Vagina (tissue), 2 donors: ENCODE measurements at places on chromosomes 11 and 22. TPM values are rescaled to one million over a fixed set of nuclear protein-coding genes. Genes with fewer than 3 reads are reported as not detected.

Gene FXYD2
- 2.7 TPM for total RNA-seq

DNA sequence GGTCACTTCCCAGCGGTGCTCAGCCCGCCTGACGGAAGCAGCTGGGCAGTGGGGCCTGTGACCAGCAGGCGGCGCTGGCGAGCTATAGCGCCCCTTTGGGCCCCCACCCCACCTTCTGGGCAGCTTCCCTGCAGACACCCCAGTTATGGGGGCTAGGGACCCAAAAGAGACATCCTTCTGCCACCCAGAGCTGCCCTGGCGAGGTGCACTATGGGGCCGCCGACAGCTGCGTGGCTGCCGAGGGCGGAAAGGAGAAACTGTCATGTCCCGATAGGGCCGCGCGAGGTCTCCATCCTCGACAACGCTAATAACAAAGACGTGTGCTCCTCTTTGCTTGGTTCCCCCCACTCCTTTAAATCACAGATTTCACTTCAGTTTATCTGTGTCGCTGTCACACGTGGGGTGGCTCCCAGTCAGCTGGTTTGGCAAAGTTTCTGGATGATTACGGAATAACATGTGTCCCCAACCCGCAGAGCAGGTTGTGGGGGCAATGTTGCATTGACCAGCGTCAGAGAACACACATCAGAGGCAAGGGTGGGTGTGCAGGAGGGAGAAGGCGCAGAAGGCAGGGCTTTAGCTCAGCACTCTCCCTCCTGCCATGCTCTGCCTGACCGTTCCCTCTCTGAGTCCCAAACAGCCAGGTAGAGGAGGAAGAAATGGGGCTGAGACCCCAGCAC is 673 bp upstream of the MYO7A start:
- DNase-seq = no peak

DNA sequence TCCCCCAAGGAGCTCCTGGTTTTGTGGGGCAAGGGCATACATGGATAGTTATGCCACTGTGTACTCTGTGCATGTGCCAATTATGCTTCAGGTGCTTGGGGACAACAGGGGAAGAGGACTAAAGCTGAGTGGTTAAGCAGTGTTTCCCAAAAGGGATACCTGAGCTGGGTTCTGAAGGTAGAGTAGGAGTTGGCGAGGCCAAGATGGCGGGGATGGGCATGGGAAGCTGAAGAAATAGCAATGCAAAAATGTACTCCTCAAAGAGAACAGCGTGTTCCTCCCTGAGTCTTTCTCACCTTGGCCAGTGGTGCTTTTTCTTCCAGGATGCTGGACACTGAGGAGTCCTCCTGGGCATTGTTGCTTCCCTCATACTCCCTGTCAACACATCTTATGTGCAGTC is 90.0 kb upstream of the LARGE1 start:
- DNase-seq = no peak

Gene DDIAS
- 1.5 TPM for total RNA-seq

GRCh38 chr11:57703341-57703740 is 8.7 kb downstream of the MED19 start:
- DNase-seq = no peak

- no peak for DNase-seq
These were observed 57.9 kb upstream of the PHF21B start for GRCh38 chr22:45067731-45068130.

DNA sequence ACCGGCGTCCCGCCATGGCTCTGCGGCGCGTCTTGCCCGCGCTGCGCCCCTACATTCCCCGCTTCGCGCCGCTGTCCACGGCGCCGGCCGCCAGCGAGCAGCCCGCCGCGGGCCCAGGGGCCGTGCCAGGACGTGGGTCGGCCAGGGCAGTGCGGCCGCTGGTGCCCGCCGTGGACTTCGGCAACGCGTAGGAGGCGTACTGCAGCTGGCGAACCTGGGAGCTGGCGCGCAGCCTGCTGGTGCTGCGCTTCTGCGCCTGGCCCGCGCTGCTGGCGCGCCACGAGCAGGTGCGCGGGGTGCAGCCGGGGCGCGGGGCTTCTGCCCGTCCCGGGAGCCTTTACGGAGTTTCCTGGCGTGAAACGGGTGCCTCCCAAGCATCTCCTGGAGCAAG is 20.1 kb downstream of the DGCR6L start:
- no peak for DNase-seq

Gene FIBIN
- total RNA-seq = 118 TPM

DNA sequence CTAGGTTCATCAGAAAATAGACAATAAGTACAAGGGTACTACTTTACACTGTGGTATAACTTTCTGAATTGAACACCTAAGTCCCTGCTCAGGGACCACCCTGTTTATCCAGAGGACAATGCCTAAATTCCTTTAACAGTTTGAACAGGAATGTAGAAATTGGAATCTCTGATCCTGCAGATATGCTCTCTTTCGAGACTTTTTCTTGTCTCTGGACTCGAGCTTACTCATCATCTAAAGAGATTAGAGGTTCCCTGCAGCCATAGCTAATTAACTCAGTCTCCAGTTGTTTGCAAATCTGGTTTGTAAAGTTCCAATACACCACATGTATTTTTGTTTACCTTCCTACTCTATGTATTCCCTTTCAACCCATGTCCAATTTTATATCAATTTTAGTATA is 1.0 kb downstream of the HOATZ start:
- no peak for DNase-seq

Gene OR52A1
- total RNA-seq = not detected

GRCh38 chr22:50733521-50734342 is 4.3 kb upstream of the ACR start:
- DNase-seq = no peak

Gene CCDC81
- total RNA-seq = not detected

Gene MS4A3
- total RNA-seq = not detected

GRCh38 chr11:112590764-112591163 is 330.1 kb upstream of the PLET1 start:
- no peak for DNase-seq

GRCh38 chr22:30824096-30824495 is 129.4 kb downstream of the OSBP2 start:
- DNase-seq = peak; percentile 56

DNA sequence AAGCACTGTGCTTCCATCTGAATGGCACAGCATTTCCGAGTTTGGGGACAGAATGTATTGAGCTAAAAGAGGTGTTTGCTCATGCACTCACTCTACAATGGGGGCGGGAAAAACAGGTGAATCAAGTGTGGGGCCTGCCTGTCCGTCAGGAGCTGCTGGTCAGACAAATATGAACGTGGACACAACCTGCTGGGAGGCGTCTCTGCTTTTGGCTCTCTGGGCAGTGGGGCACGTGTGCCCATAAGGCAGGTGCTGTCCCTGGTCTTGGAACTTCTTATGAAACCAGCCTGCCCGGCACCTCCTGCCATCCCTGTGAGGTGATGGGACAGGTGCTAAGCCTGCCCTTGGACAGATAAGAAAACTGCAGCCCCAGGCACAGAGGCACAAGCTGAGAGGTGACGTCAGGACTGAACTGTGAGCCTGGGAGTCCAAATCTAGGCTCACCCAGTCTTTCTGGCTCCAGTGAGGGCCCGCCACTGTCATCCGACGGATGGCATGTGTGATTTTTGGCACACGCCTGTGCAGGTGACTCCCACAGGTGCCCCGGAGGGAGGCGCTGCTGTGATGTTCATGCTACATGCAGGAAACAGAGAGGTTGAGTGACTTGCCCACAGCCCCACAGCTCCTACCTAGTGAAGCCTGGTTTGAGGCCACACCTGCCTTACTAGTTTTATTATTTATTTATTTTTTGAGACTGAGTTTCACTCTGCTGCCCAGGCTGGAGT is 51.6 kb downstream of the SMIM38 start:
- no peak for DNase-seq

GRCh38 chr11:105937331-105937730 is 84.7 kb downstream of the MSANTD4 start:
- no peak for DNase-seq

DNA sequence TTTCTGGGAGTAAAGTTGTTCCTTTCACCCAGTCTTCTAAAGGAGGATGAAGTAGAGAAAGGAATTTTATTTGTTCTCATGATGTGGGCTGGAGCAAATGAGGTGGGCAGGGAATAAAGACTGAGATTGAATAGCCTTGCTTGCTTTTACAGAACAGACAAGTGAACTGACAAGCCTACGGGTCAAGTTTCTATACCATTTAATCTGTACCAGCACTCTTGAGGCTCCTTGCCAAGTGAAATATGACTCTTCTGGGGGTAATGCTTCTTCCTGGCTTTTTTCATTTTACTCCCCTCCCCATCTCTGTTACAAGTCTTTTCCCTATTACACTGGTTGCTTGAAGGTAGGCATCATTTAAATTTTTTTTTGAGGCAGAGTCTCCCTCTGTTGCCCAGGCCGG is 54.8 kb downstream of the CSTPP1 start:
- DNase-seq = no peak

Gene TMPRSS4
- 20.9 TPM for total RNA-seq

Gene ELMOD1
- total RNA-seq = not detected

Gene UBQLNL
- 0.98 TPM for total RNA-seq

DNA sequence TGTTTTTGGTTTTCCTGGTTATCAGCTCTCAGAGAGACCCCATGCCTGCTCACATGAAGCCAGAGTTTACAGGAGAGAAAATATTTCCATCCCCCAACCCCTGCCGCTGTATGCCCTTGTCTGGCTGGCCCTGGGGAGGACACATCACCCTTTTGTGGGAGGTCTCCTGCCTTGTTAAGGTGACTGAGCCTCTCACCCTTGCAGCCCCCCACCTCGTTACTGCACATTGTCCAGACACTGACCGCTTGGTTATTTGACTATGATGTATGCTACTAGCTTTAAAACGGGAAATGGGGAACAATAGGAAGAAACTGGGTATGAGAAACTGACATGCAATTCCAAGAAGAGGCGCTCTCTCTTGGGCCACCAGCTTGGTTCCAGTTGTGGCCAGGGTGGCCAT is 51.1 kb upstream of the RFPL3 start:
- no peak for DNase-seq

DNA sequence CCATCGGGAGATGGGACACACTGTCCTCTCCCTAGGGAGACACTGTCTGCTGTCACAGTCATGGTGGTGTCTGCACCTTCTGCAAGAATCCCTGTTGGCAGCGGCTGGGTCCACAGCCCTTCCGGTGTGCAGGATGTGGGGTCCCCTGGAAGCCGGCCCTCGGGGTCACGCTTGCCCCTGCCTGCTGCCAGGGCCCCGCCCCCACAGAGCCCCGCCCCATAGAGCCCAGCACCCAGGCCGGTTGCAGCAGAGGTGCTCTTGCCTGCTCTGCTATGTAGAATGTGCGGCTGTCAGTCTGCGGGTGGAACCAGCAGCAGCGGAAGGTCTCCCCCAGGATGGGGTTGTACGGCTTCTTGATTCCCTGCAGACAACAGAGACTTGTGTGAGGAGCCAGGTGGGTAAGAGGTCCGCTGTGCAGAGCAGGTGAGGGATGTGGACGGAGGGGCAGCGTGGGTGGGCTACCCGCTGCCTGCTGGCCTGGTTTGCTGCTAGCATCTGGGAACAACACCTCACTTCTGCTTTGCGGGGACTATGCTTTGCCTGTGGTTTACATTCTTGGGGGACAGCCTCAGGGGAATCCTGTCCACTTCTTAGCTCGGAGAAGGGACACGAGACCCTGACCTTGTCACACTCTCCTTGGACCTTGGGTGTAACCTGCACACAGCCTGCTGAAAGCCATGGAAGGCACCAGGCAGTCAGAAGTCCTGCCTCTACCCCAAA is 44.9 kb upstream of the CARS1 start:
- peak; percentile 84 for DNase-seq

Gene PISD
- 50.3 TPM for total RNA-seq

Gene MMP12
- not detected for total RNA-seq

DNA sequence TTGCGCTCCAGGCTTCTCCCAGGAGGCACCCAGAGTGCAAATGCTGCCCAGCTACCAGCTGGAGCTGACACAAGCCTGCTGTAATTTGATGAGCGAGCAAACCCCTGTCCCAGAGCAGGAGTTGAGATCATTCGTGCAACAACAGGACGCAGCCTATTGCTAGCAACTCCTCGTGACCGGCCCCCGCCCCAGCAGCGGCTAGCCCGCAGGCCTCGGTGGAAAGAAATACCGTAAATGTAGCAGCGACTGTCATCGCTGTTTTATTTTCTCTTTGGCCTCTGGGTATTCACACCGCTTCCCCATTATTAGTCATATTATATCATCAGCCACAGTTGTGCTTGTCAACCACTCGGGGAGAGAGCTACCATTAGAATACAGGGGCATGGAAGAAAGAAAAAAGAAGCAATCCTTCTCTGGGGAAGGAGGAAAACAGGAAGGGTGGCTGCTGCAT is 59.2 kb upstream of the ATXN10 start:
- DNase-seq = no peak

Gene ADM2
- not detected for total RNA-seq

DNA sequence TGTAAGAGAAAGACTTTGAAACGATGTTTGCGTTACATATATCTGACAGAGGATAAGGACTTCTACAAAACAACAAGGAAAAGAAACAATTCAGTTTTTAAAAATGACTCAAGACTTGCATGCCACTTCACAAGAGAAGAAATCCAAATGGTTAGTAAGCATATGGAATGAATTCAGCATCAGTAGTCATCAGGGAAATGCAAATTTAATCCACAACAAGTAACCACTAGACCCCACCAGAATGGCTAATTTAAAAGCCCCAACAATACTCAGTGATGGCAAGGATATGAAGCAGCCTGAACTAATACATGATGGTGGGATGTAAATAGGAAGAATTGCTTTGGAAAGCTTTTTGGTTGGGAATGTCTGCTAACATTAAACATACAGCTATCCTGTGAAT is 142.6 kb downstream of the ATXN10 start:
- no peak for DNase-seq

Gene FAM118A
- total RNA-seq = 49.6 TPM

DNA sequence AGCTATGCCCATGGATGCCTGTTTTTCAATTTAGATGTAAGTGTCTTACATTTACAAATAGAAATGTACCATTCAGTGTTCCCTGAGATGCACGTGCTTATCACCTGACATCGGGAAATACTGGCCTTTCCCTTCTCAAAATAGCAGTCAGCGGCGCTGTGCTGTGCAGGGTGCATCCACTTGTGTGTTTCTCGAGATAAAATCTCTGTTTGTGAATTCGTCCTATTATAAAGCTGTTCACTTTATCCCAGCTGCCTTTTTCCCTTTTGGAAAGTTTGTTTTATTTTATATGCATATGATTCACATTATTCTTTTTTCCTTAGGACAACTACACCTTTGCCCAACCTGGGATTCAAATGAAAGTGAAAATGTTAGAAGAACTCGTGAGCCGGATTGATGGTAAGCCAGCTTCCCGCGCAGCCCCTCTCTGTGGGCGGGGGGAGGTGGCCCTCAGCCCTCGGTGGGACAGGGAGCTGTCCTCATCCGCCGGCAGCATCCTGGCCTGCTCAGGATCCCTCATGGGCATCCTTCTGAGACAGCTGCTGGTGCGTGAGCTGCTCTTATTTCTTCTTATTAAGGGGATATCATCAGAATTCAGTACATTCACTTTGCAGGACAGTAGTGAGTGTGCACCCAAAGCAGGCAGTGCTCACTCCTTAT is 235.0 kb downstream of the TBC1D22A start:
- DNase-seq = no peak

Gene CNTF
- not detected for total RNA-seq

- no peak for DNase-seq
These were observed 35.5 kb upstream of the CWF19L2 start for GRCh38 chr11:107493117-107493516.

DNA sequence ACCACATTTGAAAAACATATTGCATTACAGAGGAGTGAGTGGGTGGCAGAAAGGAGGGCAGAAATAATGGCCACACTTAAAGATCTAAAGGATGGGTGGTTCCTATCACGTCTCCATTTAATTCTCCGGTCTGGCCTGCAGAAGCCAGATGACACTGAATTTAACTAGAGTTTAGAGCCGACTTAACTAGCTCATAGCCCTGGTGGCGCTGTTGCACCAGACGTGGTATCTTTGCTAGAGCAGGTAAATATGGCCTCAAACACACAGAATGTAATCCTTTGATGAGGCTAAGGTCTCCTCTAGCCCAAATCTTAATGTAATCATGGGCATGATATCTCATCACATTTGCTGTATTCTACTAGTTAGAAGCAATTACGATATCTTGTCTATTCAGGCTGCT is 51.5 kb upstream of the GAL start:
- no peak for DNase-seq
